ENCODE measurements at places on chromosomes 16 and 17.

GRCh38 chr16:87161822-87162676 is 155.1 kb downstream of the C16orf95 start:
- no peak for DNase-seq

DNA sequence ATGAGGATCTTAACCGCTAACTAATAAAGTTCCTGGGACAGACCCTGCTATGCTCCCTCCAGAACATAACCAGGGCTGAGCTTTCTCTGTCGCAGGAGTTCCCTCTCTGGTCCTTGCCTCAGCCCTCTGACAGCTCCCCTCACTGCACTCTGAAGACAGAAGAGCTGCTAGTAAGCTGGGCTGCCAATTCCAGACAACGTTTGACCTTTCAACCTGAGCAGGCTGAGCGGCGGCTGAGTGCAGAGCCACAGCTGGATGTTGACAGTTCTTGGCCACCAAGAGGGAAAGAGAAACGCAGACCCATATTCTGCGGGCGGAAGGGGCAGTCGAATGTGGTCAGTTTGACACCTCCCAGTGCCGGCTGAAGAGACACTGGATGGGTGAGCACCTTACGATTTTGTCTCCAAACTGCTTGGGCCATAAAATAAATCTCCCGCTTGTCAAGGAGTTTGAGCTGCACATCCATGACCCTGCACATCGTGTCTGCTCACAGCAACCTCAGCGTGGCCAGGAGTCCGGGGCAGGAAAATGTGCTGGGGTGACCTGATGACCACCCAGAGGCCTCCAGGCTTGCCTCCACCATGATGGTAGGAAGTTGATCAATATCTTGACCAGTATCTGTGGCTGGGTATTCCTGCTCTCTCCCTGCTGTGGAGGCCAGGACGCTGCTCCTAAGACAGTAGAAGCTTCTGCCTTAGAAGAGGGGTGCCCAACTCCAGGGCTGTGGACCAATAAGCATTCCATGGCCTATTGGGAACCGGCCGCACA is 209.2 kb downstream of the PARN start:
- no peak for DNase-seq

- DNase-seq = no peak
Observed at GRCh38 chr16:30429418-30429677, 482 bp downstream of the DCTPP1 start.

DNA sequence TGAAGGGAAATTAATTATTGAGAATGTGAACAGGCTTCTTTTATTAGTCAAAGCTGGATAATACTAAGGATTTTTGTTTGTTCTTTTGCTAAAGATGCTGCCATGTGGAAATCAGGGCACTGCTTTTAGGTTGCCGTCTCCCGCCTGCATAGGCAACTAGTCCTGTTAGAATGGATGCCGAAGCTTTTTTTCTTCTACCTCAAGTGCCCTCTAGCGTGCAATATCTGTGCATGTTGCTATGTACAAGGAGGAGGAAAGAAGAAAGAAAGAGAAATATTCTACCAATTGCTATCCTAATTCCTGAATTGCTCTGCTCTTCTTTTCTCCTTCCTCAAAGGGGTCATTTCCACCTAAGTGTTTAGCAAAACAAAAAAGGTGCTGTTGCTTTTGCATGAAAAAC is 5.2 kb upstream of the CDH8 start:
- DNase-seq = no peak

DNA sequence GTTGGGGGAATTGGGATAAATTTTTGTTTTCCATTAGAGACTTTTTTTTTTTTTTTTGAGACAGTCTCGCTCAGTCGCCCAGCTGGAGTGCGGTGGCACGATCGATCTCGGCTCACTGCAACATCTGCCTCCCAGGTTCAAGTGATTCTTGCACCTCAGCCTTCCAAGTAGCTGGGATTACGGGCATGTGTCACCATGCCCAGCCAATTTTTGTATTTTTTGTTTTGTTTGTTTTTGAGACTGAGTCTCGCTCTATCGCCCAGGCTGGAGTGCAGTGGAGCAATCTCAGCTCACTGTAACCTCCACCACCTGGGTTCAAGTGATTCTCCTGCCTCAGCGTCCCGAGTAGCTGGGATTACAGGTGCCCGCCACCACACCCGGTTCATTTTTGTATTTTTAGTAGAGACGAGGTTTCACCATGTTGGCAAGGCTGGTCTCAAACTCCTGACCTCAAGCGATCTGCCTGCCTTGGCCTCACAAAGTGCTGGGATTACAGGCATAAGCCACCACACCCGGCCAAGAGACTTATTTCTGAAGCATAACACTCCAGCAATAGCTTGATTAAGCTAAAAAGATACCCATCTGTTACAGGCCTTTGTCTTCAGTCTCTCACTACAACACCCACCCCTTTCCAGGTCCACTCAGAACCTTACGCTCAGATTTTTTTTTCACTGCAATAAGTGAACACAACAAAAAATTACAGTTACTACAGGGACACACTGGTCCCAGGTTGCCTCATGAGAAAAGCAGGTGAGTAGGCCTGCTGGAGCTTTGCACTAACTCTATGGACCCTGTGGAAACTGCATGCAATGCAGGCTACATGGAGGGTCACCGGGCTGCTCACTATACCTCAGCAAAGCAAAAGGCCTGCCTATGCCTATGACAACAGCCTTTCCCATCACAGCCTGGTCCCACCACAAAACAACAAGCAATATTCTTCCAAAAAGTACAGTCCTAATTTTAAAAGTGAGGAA is 34.6 kb downstream of the KANSL1 start:
- no peak for DNase-seq

DNA sequence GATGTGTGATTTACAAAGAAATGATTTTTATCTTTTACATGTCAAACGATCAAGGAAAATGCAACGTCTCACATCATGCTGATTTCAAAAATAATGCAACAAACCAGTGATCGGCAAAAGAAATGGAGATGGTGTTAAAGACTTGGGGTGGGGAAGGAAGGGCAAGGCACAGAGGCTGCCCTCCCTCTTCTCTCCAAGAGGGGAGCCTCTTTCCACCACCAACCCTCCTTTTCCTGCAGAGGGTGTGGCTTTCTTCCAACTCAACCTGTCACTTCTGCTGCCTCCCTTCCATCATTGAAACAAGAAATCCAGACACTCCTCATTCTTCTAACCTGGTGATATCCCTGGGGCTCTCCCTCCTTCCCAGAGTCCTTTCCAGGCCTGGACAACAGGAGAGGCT is 320.8 kb downstream of the SLC39A11 start:
- DNase-seq = peak; percentile 24
